ENCODE measurements at places on chromosomes 13 and 19.

DNA sequence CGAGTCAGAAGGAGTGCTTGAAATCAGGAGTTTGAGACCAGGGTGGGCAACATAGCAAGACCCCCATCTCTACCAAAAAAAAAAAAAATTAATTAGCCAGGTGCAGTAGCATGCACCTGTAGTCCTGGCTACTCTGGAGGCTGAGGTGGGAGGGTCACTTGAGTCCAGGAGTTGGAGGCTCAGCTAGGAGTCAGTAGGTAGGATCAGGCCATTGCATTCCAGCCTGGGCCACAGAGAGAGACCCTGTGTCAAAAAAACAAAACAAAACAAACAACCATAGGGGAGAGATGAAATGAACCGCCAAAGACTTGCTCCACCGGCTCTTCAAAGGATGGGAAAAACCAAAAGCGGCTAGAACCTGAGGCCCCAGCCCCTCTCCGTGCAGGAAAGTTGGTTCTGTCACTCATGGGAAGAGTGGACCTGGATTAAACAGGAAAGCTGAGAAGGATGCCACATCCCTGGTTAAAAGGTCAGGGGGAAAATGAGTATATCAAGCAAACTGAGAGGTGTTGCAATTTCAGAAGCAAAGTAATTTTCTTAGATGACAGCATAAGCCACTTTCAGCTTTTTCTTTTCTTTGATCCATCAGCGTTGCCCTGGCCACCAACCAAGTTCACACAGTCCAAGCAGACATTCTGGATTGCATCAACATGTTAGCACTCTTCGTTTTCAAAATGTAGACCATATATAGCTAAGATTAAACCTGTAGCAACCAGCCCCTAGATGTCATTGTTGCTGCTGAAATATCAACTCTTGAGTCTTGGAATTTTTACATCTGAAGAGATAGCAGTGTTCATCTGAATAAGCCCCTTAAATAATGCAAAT, 8.9 kb upstream of the ZNF507 start:
- DNase-seq, result no peak

GRCh38 chr13:113145496-113145895, 13.0 kb upstream of the PROZ start:
- DNase-seq, result no peak

DNA sequence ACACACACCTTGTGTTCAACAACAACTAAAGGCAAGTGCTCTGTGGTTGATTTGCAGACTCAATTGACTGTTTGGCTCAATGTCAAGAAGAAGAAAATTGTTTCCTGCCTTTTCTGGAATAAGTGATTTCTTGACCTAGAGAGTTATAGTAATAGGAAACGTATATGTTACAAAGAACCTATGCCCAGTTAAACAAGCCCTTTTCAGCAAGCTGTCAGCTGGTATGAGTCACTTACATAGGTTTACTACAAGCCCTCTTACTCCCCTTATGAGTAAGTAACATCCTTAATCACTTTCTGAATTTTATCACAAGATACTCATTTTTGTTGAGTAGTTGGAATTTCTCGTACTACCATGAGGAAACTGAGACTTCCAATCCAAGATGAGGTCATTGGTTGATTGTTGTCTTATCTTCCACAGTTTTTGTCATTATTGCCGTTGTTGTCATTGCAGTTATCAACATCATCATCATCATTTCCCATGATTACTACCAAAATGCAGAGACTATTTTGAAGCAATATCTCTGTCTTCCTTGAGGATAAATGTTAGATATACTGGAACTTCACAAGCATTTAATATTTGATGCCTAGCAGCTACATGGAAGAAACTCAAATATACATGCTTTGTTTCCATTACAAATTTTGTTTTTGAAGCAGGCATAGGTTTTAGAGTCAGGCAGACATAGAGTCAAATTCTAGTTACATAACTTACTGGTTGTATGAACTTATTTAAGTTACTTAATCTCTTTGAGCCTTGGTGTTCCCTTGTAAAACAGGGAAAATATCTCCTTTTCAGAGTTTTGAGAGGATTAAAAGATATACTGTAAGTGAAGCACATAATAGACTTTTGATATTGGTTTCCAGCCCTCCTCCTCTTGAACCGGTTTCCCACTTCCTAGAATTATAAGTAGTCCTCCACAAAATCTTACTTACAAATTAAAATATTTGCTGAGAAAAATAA, 106.0 kb downstream of the RAP2A start:
- DNase-seq, result no peak

- no peak for DNase-seq
Observed at GRCh38 chr13:75726306-75726705, 90.2 kb downstream of the LMO7 start.

- peak; percentile 88 for DNase-seq
Observed at GRCh38 chr13:23992781-23993679, 95.7 kb upstream of the C1QTNF9B start.

- DNase-seq, result no peak
Observed at GRCh38 chr19:47735131-47735530, 10.2 kb upstream of the NOP53 start.

- peak; percentile 15 for DNase-seq
Observed at GRCh38 chr19:15280915-15281683, 48.9 kb upstream of the EPHX3 start.

GRCh38 chr19:35509018-35509652, 4.3 kb downstream of the DMKN start:
- no peak for DNase-seq
